ENCODE measurements at places on chromosomes 13 and 19. TPM values are rescaled to one million over a fixed set of nuclear protein-coding genes. Genes with fewer than 3 reads are reported as not detected.

The CLDN10 gene
- not detected for total RNA-seq

The PIAS4 gene
- total RNA-seq, result 27.7 TPM

The ASPDH gene
- total RNA-seq, result not detected

The COX7A1 gene
- total RNA-seq, result 2.5 TPM

- ATAC-seq, result no peak
Observed at GRCh38 chr13:111420113-111420876, 99.9 kb downstream of the TEX29 start.

- ATAC-seq, result no peak
Observed at GRCh38 chr13:25225970-25226369, 53.9 kb upstream of the AMER2 start.

DNA sequence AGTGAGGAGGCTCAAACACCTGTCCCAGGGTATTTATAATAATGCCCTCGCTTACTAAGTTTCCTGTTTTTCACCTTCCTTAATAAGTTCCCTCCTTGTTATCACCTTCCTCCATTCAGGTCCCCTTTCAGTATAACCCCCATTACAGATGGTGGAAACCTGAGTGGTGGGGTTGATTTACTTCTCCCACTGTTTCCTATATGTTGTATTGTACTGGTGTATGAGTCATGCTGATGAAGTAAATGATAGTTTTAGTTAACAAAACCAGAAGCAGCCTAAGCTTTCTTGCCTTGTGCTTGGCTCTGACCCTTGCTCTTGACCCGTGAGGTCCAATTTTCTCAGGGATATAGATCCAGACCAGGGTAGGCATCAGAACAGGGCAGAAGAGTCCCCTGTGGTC, 22.3 kb upstream of the TNFSF11 start:
- no peak for ATAC-seq

GRCh38 chr19:28075229-28075628, 1137.7 kb downstream of the UQCRFS1 start:
- ATAC-seq, result no peak

- ATAC-seq, result no peak
Observed at GRCh38 chr19:28424077-28424476, 788.9 kb downstream of the UQCRFS1 start.

DNA sequence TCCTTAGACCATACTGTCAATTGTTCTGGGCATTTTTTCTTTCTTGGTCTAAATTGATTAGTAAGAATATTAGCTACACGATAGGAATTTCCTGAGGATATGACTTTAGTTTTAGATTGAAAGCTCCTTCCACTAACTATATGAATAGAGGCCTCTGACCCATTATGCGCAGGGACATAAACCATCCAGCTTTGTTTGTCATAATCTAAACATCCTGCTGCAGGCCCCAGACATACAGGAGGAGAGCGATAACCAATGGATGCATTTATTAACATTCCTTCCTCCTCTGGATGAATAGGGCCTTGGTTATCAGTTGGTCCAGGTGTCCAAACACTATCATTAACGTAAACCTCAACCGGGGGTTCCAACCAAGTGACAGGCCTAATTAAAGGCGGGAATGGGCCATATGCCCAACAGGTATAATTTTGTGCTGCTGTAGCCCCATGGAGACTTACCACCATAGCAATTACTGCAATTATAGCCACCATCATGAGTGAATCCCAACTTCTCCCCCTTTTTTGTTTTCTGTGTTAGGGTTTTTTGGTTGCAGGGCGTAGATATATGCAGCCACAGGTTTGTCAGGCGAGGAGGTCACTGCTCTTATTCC, 32.6 kb downstream of the CLEC4M start:
- ATAC-seq, result no peak
